Left renal cortex interstitium (tissue), 4 donors: ENCODE measurements at places on chromosomes 1 and 21. TPM values are rescaled to one million over a fixed set of nuclear protein-coding genes. Genes with fewer than 3 reads are reported as not detected.

- DNase-seq: no peak
These were observed 297.9 kb upstream of the GREM2 start for GRCh38 chr1:240909701-240910457.

- no peak for DNase-seq
These were observed 32.9 kb downstream of the ARNT start for GRCh38 chr1:150843474-150843873.

- DNase-seq: no peak
These were observed 33.8 kb downstream of the OR10Z1 start for GRCh38 chr1:158638904-158639303.

GRCh38 chr1:38005195-38006007 lies at the start of gene FHL3:
FHL3 (minus strand) TSS chr1:38005514; CDS start chr1:37999412, 6,102 bp downstream.
- DNase-seq: no peak

GRCh38 chr1:27316860-27317259 lies 5.1 kb upstream of the TMEM222 start:
- no peak for DNase-seq

GRCh38 chr1:224131253-224131652 lies 17.3 kb downstream of the FBXO28 start:
- no peak for DNase-seq

DNA sequence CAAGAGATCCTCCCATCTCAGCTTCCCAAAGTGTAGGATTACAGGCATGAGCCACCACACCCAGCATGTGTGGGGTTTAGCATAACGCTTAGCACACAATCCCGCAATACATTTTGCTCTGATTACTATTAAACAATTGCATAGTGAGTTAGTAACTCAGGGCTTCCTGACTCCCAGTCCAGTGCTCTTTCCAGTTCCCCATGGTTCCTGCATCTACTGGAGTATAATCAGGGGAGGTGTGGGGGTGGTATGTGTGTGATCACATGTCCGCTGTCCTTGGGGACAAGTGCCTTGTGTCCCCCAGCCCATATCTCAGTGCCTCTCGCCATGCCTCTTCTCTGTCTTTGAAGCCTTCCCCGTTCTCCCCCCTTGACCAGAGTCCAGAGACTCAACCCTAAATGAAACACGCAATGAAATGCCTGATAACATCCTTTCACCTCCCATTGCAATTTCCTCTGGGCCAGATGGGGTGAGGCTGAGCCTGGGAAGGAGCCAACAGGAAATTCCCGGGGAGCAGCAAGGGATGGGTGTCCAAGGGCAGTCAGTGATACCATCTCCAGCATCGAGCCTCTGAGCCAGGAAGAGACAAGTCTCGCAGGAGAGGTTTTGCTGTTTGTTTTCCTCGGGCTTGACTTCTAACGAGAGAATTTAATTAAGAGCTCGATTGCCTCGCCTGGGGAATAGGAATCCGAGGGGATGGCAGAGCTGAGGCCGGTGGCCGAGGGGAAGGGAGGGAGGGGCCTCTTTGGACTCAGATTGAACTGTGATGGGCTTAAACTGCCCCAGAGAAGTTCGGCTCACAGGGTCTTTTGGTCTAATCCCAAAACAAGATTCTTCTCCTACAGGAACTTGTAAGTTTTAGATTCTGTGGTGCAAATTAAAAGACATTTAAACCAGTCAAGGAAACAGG lies 7.7 kb upstream of the HTR1D start:
- DNase-seq: no peak

GRCh38 chr1:41981796-41982195 lies 63.1 kb upstream of the HIVEP3 start:
- no peak for DNase-seq

GRCh38 chr1:109579491-109579890 lies 31.1 kb downstream of the GNAI3 start:
- DNase-seq: no peak

- DNase-seq: no peak
These were observed 167.7 kb upstream of the CSF3R start for GRCh38 chr1:36650200-36651065.

DNA sequence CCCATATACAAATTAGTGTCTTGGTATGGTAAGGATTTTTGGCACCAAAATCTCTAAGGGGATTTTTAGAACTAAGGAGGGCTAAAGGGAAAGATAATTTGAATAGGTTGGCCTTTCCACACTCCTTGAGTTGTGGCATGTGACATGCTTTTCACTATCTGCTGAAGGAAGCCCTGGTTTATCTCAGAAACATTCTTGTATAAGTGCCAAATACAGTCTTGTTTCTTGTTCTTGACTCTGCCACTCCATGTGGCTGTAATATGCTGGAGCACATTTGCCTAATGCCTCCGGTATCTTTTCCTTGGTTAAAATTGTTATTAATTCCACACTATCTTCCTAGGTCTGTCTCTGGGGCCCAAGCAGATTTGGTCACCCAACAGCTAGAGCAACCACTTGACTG lies 457.0 kb downstream of the USP25 start:
- DNase-seq: no peak

DNA sequence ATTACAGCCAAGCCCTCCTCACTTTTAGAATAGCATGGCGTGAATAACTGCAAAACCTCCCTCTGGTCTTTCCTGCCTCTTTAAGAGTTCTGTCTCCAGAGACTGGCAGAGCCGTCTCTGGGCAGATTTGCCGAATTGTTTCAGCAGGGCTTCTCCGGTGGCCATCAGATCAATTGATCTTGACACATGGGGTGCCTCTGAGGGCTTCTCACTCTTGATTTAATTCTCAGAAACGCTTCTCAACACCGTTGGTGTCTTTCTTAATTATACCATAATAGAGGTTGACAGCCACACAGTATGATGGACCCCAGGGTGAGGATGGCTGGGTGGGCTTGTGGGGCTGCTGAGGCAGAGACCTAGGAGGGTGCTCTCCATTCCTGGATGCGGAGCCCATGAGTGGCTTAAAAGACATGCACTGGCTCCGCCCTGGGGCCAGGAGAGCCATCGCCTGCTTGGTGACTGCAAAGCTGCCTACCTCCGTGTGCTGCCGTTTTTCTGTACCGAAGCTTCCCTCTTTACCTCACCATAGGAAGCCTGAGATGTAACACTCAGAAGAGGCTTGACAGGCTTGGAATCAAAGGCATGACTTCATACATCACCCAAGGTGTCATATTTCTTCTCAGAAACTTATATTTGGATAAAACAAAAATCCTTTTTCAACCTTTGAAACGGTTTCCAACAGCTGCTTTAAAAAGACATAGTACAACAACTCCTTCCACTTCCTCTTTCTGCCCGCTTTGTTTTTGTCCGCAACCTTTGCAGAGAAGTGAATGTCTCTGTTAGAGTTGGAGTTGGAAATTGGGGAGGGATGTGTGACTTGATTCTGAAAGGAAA lies 82.9 kb downstream of the GALNT2 start:
- DNase-seq: no peak

DNA sequence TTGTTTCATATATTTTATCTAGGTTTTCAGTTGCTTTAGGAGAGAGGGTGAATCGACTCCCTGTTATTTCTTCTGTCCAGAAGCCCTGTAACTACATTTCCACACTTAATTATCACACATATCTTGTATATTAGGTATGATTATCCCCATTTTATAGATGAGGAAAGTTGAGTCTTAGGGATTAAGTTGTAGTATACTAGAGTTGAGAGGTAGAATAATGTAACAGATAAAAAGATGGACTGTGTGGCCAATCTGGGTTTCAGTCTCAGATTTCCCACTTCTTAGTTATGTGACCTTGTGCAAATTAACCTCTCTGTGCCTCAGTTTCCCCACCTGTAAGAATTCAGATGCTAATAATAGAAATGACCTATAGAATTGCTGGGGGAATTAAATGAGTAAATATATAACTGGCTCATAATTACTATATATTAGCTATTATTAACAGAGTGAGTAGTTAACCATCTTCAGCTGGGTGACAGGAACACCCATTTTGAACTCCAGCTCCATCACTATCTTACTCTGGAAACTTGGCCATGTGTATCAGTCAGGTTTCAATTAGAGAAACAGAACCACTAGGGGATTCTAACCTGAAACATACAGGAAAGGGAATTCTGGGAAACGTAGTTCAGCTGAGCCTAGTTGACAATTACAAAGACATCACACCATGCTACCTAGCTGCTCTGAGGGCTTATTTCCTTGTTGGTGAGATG lies 20.4 kb upstream of the FOXO6 start:
- no peak for DNase-seq

GRCh38 chr21:32732544-32732943 lies 4.7 kb upstream of the SYNJ1 start:
- no peak for DNase-seq

DNA sequence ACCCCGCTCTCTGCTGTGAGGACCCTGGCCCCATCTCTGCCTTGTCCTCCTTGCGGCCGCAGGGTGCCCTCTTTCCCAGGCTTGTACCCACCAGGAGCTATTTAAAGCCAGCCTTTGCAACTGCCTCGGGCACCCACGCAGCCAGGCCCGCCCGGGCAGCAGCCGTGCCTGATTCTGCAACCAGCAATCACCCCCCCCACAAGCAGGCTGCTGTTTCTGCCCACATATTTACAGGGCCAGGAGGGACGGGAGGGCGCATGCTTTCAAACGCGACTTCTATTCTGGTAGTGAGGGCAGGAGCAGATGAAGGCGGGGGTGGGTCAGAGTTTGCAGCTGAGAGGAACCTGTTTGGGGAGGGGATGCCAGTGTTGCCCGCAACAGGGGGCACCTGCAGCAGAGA lies 13.6 kb downstream of the GABRD start:
- no peak for DNase-seq

GRCh38 chr1:107267489-107267888 lies 126.7 kb downstream of the NTNG1 start:
- no peak for DNase-seq

DNA sequence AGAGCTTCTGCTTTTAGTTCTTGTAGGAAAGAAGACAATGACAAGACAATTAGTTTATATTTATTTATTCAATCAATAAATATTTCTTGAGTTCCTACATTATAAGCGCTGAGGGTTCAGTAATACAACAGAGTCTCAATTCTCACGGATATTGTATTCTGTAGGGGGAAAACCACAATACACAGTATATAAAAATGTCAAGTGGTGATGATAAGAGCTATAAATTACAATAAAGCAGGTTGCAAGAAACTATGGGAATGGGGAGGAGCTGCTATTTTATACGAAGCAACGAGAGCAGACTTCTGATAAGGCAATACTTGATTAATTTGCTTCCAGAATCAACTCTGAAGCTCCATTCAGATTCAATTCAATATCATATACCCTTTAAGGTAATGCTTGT lies 10.6 kb upstream of the XCL1 start:
- no peak for DNase-seq

DNA sequence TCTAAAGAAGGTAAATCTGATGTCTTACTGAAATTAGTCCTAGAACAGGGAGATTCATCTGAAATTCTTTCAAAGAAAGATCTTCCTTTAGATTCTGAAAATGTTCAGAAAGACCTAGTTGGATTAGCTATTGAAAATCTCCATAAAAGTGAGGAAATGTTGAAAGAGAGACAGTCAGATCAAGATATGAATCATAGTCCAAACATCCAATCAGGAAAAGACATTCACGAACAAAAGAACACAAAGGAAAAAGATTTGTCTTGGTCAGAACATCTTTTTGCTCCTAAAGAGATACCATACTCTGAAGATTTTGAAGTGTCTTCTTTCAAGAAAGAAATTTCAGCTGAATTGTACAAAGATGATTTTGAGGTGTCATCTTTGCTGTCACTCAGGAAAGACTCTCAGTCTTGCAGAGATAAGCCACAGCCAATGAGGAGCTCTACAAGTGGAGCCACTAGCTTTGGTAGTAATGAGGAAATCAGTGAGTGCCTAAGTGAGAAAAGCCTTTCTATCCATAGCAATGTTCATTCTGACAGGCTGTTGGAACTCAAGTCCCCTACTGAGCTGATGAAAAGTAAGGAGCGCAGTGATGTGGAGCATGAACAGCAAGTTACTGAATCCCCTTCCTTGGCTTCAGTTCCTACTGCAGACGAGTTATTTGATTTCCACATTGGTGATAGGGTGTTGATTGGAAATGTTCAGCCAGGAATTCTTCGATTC lies 61.6 kb upstream of the QSOX1 start:
- no peak for DNase-seq

DNA sequence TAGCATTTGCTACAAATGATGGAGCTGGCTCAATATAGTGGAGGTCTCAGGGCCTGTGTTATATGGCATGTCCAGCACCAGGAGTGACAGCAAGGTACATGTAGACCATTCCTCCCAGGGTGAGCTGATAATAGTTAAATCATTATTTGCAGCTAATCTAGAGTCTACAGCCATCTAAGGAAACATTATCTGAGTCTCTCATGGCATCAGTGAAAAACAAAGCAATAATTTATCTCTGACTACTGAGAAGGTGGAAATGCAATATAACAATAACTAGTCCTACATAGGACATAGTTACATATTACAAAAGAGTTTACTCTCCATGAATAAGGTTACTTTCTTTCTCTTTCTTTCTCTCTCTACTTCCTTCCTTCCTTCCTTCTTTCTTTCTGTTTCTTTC lies 143.4 kb upstream of the KCNK2 start:
- no peak for DNase-seq

DNA sequence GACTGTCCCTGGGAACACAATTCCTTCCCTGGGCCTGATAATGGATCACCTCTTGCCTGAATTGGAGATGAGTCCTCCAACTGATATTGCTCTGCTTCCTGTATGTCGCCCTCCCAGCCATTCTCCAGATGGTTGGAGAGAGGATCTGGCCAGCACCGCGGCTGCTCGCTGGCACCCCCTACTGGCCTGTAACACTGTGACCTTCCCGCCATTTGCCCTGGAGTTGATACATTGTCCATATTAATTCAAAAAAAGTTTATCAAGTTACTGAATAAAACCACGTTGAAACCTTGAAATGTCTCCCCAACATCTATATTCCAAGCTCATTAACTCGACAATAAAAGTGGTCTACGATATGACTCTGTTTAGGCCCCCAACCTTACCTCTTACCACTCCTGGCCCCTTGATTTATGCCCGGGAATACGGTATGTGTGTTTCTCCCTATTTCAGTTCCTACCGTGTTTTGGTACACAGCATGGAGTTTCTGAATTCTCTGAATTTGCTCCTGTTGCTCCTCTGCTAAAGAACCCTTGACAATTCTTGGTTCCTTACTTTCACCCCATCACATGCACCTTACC lies 241.8 kb upstream of the KIAA0040 start:
- no peak for DNase-seq

- no peak for DNase-seq
These were observed 99.6 kb upstream of the DMRTA2 start for GRCh38 chr1:50522691-50523342.

DNA sequence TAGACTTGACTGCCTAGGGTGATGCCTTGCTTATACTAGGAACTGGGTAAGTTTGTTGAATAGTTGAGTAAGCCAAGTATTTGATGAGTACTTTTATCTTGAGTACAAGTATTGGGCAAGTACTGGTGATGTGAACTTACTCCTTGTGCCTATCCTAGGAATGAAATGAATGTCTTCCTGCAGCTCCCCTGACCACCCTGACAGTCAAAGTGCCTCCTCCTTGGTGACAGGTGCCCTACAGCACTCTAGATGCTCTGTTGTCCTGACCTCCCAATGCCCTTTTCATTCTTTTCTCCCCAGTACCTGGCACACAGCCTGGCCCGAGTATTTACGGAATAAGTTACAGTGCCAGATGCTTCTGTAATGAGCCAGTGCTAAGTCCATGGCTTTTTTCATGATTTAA lies 25.5 kb downstream of the PCSK9 start:
- DNase-seq: no peak

- no peak for DNase-seq
These were observed 138.3 kb downstream of the CLEC20A start for GRCh38 chr1:178358456-178358855.

Gene NUAK2
- 7.3 TPM for polyA plus RNA-seq

Gene ATP6V0B
- polyA plus RNA-seq: 146 TPM

Gene CHRM3
- 7.5 TPM for polyA plus RNA-seq

Gene TCHH
- polyA plus RNA-seq: 0.07 TPM

Gene ZBTB8A
- 15.7 TPM for polyA plus RNA-seq

Gene LORICRIN
- polyA plus RNA-seq: not detected

Gene KRTAP12-2
- polyA plus RNA-seq: not detected
